ENCODE measurements at places on chromosomes 13 and 19.

- no peak for DNase-seq
These were observed 468.6 kb downstream of the COG6 start for GRCh38 chr13:40123962-40124632.

- no peak for DNase-seq
These were observed 57.4 kb downstream of the ESD start for GRCh38 chr13:46739447-46740098.

DNA sequence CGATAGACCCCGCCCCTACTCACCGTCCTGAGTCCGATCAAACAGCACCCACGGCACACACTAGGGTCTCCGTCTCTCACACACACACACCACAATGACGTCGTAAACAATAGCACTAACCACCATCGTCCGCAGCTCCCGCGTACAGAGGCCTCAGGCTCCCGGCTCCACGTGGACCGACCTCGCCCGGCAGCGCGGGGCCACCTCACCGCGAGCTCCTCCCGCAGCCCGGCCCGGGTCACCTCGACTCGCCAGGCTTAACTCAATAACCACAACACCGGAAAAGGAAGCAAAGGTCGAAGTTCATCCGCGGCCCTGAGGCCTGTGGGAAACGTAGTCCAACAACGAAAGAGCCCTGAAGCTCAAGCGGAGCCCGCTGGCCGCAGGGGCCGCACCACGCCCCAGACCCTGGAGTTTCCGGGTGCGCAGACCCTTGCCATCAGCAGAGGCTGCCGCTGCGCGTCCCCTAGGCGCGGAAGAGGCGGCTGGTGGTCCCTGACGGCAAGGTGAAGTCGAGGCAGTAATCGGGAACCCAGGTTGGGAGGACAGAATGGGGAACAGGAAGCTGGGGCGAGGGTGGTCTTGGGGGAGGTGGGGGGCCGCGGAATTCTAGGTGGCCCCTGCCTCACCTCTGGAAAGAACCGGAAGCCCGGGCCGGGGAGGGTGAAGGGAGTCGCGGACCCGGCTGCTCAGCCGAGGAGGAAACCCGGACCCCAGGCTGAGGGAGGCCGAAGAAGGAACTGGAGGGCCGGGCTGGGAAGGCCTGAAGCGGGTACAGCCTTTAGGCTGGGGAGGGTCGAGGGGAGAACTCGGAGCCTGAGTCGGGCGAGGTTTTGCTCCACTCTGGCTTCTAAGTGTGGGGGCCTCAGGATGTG lies at the start of gene ZNF529:
Gene ZNF529 (minus strand): TSS at position 273 of the 875 bp plus-strand sequence. CDS start 946 bp downstream, outside the sequence.
- DNase-seq, result peak; percentile 84

GRCh38 chr13:91368676-91369440 lies 21.4 kb downstream of the MIR17HG start:
- no peak for DNase-seq

- no peak for DNase-seq
These were observed 70.4 kb downstream of the SLITRK6 start for GRCh38 chr13:85728811-85729210.

DNA sequence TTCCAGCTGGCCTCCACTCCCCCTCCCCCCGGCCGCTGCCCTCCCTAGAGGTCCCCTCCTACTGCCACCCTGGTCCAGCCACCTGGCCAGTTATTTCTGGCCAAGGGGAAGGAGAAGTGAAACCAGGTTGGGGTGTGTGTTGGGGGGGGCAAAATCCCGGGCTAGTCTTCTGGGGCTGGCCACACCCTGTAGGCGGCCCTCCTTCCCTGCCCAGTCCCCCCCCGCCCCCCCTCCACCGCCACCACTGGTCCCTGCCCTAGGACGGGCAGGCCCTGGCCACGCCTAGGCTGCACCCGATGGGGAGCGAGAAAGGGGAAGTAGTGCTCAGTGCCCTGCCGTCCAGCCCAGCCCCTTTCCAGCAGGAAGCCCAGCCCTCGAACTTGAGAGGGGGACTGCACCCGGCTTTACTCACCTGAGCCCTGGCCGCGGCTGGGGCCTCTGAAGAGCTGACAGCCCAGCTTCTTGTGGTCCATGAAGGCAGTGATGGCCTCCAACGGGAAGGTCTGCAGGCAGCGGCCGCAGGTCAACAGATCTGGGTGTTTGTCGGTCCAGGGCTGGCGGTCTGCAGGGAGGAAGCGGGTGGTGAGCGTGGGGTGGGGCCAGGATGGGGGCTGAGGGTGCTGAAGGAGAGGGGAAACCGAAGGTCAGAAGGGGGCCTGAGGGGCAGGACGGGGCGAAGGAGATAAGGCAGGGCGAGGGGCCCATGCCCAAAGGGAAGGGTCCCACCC lies 813 bp downstream of the ZNF296 start:
- peak; percentile 33 for DNase-seq

DNA sequence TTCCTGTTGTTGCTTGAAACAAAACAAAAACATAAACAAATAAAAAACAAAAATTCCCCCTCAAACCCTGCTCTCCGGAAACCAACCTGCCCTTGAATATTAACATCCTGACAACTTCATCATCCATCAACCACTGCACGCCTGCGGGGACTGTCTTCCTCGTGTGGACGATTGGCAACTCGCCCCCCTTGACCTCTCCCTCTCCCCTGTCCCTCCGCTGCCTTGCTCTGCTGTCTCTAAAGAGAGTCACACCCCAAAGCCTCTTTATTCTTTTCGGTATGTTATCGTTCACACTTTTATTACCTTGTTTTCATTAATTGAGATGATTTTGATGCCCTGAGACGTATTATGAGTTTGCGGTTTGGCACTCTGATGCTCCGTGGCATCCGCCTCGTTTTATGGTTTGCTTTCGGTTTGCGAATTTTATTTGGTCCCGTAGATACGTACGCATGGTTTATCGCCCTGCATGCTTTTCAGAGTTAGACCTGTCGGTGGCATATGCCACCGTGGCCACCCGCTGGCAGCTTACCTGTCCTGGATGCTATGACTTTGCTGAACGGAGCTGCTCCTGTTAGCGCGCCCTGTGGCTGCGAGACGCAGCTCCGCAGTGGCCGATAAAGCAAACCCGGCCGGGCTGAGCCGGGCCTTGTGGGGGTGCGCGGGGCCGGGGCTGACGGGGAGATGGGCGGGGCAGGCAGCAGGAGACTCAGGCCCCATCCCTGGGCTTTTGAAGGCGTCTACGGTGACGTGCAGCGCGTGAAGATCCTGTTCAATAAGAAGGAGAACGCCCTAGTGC lies 10.6 kb downstream of the PTBP1 start:
- DNase-seq, result no peak

DNA sequence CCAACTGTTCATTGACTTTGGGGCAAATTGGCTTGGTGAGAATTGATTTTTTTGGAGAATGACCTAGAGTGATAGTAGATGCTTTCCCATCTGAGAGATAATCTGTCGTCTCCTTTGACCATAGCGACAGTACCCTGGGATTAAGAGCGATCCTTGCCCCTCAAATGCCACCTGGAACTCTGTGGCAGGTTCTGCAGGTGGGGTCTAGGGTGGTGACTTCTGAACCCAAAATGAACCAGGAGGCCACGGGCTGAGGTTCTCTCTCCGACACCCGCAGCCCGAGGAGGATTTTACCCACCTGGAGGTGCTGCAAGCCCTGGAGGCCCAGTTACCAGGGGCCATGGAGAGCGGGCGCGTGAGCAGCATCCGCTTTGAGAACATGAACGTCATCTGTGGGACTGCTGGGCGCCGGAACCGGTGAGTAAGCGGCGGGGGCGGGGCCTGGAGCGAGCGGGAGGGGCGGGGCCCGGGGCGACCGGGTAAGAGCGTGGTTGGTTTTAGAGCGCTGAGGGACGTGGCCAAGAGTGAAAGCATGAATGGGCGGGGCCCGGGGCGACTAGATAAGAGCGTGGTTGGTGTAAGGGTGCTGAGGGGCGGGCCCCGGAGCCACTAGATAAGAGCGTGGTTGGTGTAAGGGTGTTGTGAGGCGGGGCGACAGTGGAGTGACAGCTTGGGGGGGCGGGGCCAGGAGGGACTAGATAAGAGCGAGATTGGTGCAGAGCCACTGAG lies 8.6 kb downstream of the C19orf81 start:
- DNase-seq, result peak; percentile 98

GRCh38 chr19:17078920-17079709 lies 3.5 kb downstream of the MYO9B start:
- no peak for DNase-seq

DNA sequence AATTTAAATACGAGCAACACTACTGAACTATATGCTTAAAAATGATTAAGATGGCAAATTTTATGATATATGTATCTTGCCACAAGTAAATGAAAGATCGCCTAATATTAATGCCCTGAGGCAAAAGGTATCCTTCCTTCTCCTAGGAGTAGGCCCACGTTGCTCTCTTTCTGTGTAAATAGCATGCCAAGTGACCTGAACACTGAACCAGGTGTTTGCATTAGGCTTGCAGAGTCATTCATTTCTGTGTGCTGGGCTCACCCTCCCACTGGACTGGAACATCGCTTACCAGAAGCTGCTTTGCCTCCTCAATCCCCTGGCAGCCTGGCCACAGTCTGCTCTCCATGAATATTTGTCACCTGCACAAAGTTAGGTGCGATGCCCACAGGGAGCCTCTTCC lies 83.3 kb upstream of the TNFSF11 start:
- no peak for DNase-seq

DNA sequence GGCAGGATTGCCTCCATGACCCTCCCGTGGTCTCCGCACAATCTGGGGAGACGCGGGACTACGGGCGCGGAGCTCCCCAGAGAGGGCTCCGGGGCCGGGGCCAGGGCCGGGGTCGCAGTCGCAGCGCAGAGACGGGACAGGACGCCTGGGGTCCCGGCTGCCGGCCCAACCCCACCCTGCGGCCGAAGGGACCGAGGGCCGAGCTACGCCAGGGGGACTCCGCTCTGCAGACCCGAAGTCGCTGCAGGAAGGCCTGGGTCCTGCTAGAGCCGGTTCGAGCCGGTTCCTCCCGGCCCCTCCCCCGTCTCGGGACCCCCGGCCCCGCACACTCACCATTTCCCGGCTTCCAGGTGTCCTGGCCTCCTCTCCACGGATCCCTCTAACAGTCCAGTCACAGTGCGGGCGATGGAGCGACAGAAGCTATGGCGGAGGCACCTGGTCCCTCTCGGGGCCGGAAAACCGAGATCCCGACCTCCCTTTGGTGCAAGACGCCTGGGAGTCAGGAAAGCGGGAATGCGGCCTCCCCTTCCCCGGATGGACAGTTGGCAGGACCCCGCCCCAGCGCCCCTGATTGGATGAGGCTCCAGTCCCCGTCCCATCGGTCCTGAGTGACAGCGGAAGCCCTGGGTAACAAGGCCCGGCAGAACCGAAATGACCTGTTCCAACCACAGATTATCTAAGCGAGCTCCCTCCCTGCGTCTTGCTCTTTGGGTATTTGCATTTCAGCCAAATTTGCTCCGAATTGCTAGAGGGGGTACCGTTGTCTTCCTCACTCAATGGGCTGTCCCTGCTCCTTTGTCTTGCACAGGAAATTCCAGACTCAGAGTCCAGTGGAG lies at the start of gene ZNF625:
Gene ZNF625 (minus strand): TSS at position 512 of the 836 bp plus-strand sequence. CDS start 176 bp downstream, at position 336.
- DNase-seq, result peak; percentile 82

GRCh38 chr13:51906581-51906980 lies 44.8 kb downstream of the CCDC70 start:
- no peak for DNase-seq

- peak; percentile 39 for DNase-seq
These were observed 811 bp downstream of the ARMC6 start for GRCh38 chr19:19034204-19034624.

GRCh38 chr19:8673276-8673891 lies 25.2 kb downstream of the ACTL9 start:
- DNase-seq, result no peak

DNA sequence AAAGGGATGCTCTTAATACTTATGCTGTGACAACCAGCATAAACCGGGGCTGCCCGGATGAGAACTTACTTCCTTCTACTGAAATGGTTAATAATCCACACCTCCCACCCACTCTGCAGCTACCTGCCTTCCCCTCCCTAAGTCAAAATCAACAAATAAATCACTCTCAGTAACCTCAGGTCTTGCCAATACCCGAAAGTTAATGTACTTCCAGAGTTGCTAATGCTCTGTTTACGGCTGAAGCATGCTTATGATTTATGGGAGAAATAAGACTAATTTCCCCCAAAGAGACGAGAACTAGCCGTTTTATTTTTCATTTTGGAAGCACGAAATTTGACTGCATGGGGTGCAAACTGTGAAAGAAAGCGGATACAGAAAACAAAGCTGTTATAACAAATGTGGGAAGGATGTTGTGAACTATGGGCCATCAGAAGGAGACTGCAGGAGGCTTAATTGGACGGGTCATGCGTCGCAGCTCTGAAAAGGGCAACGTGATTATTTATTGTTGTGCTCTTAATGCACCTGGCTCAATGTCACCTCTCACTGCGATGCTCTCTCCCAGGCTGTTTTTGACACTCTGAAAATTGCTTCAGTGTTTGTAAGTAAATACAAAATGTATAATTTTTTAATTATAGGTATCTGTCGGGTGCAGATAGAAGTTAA lies 114.0 kb upstream of the SLC7A1 start:
- DNase-seq, result no peak

GRCh38 chr13:66195238-66195637 lies 1034.9 kb downstream of the PCDH9 start:
- DNase-seq, result no peak

GRCh38 chr13:42569576-42570344 lies 4.2 kb upstream of the TNFSF11 start:
- DNase-seq, result no peak

All from AG10803 (cell line).